ENCODE measurements at places on chromosomes 3 and 15.

DNA sequence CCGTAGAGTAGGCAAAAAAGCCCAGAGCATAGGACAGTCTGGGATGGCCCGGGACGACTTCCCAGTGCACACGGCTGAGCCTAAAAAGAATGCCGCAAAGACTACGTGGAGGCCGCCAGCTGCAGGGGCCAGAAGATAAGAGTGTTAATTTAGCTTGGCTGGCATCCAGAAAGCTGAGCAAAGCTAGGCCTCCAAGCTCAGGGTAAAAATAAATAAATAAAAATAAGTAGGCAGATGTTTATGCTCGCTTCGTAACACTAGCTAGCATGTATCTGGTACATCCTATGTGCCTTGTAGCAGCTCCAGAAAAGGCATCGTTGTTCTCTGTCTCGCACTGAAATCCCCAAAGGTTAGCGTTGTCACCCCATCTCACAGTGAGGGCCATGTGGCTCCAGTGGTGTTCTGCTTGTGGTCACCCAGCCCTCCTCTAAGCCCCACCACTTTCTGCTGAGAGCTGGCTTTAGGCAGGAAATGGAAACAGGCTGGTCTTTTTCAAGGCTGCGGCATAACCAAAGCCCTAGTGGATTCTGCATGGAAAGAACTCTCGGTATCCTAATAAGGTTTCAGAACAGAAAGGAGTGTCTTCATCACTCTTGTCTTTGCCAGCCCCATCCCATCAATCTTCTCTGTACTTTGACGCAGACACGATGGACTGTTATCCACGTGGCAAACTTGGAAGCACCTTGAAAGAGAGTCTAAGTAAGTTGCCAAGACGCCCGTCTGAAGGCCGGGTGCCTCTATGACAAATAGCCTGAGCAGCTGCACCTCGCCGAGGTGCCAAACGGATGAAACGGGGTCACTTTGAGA is 58.1 kb upstream of the MEF2A start:
- DNase-seq, result peak; percentile 41

DNA sequence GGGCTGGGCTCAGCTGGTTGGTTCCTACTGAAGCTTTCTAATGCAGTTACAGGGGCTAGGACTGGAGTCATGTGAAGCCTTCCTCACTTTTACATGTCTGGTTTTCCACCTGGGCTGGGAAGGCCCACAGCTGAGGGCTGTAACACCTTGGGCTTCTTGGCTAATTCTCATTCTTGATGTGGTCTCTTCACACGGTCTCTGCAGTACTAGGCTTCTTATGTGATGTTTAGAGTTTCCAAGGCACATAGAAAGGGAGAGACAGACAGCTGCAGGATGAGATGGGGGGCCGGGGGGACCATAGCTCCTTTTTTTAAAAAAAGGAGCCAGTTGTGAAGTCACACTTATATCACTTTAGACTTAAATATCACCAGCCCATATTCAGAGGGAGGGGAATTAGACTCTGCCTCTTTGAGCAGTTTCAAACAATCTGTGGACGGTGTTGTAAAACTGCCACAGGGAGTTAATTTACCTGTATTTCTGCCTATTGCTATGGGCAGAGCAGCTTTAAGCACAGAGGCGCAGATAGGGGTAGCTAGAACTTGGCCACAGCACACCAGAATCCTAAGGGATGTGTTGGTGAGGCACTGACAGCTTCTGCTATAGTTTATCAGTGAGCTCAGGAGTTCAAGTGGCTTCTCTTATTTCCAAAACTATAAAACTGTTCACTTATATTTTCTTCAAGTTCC is 46.7 kb downstream of the NKIRAS1 start:
- no peak for DNase-seq

- DNase-seq, result no peak
Observed at GRCh38 chr15:77656294-77656693, 23.6 kb upstream of the LINGO1 start.

DNA sequence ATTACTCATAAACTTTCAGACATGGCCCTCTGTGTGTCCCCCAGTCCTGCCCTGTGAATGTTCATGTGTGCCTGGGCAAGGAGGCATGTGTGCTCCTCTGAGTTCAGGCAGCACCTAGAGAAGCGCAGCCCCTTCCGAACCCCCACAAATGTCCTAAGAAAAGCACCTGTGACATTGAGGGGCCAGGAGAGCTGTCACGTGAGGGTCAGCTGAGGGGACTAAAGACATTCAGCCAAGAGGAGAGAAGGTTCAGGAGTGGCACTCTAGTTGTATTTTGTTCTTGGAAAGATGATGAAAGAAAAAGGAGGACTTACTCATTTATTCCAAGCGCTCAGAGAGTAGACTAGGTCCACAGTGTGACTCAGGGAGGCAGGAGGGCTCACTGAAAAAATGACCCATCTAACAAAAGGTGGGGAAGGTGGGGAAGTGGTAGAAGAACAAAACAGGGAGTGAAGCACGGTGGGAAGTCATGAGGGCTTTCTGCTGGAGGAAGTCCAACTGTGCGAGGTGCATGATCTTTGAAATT is 28.1 kb upstream of the ELP6 start:
- no peak for DNase-seq

DNA sequence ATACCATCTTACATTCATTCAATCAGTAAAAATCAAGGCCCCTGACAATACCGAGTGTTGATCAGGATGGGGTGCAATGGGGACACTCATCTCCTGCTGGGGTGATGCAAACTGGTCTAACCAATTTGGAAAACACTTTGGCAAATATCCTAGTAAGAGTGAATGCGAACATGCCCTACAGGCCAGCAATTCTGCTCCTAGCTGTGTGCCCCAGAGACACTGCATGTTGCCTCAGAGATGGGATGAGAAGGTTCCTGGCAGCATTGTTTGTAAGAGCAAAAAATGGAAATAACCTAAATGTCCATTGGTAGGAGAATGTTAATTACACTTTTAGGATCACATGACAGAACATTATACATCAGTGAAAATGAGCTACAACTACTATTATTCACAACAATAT is 4.7 kb downstream of the LINGO1 start:
- no peak for DNase-seq

- DNase-seq, result no peak
Observed at GRCh38 chr3:120894316-120895057, 13.5 kb upstream of the STXBP5L start.

GRCh38 chr15:88636050-88636449 is 2.8 kb upstream of the ISG20 start:
- no peak for DNase-seq

DNA sequence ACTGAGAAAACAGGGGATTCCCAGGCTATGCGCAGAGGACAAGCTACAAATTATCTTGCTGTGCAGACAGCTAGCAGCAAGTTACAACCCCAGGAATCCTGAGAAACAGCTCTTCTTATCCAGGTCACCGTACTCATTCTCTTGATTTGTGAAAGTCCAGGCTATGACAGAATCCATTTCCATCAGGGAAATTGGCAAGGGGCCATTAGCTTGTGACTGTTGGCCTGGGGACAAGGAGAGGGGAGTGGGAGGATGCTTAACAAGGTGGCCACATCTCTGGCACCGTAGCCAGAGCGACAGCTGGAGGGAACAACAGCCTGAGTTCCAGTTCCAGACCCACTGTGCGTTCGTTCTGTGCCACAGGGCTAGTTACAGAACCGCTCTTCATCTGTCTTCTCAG is 44.9 kb upstream of the PLXNA1 start:
- DNase-seq, result no peak

GRCh38 chr3:16871915-16872842 is 12.6 kb upstream of the PLCL2 start:
- DNase-seq, result no peak

GRCh38 chr3:177237206-177237605 is 39.9 kb upstream of the TBL1XR1 start:
- no peak for DNase-seq

DNA sequence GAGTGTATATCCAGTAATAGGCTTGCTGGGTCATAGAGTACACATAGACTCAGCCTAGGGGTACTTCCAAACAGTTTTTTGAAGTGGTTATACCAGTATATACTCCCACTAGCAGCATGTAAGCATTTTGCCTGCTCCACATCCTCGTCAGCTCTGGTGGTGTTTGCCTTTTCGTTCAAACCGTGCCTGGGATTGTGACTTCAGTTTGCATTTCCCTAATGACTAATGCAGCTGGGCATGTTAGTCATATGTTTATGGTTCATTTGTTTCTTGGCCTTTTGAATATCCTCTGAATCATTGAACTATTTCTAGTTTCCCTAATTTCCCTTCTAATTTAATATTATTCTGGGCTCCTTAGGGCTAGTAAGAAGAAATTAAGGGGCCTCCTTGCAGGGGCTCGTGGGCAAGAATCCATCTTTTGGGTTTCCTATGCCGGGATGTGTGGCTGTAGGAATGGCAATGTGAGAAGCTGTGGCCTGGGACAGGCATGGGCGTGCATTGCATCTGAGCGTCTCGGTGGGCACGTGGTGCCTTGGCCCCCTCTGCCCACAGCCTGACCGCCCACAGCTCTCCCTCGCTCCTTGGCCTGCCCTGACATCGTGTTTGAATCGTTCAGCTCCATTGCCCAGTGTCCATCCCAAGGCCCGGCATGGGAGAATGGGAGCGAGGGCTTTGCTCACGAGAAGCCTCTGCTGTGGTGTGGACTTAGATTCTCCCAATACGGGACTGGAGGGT is 26.4 kb downstream of the FAH start:
- no peak for DNase-seq

- DNase-seq, result no peak
Observed at GRCh38 chr15:57500979-57501576, 90.6 kb upstream of the MYZAP start.

- DNase-seq, result no peak
Observed at GRCh38 chr3:78035131-78035641, 995.3 kb downstream of the ROBO2 start.

GRCh38 chr3:133377396-133377795 is 22.5 kb upstream of the BFSP2 start:
- DNase-seq, result no peak

GRCh38 chr3:119324899-119325298 is 30.7 kb downstream of the ARHGAP31 start:
- no peak for DNase-seq
